GDM1 (cell line): ENCODE measurements at places on chromosomes 12 and 14.

DNA sequence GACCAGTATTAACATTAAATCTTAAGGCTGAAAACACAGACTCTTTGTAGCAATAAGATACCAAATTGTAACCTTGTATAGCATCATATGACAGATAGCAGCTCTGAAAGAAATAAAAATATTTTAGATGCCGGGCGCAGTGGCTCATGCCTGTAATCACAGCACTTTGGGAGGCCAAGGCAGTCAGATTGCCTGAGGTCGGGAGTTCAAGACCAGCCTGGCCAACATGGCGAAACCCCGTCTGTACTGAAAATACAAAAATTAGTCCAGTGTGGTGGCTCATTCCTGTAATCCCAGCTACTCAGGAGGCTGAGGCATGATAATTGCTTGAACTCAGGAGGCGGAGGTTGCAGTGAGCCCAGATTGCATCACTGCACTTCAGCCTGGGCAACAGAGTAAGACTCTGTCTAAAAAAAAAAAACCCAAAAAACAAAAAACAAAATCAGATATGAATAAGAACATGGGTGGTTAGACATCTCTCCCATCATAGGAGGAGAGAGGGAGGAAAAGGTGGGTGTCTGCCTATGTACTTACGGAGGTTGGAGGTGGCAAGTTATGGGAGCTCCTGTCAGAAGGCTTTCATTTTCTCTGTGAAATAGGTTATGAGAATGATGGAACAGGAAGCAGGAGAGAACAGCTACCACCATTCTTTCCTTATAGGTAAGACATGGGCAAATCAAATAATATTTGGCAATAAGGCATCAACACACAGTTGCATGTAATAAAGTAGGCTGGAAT lies 7.6 kb upstream of the HEBP1 start:
- no peak for DNase-seq

DNA sequence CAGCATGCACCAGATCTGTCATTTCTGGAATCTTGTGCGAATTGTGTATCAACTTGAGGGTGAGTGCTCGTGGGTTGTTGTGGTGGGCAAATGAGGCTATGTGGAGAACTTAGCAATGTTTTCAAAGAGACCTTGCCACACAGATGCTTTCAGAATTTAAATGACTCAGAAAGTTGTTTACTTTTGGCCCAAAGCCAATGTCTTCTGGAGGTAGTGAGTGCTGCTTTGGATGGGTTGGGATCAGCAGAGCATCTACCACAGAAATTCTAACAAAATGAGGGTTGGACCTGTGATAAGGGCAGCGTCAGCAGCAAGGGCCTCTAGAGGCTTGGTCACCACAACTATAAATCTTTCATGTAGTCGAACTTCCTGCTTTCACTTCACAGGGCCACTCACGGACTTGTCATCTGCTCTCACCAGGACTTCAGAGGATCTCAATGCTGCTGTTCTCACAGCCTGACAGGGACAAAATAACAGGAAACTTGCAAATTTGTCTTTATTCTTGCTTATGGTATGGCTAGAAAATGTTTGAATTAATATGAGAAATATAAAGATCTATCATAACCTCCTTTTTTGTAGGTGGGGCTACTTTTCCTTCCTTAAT lies 111.4 kb downstream of the DACT1 start:
- DNase-seq, result peak; percentile 72

GRCh38 chr12:10069976-10070375 lies 28.8 kb downstream of the CLEC1A start:
- no peak for DNase-seq

DNA sequence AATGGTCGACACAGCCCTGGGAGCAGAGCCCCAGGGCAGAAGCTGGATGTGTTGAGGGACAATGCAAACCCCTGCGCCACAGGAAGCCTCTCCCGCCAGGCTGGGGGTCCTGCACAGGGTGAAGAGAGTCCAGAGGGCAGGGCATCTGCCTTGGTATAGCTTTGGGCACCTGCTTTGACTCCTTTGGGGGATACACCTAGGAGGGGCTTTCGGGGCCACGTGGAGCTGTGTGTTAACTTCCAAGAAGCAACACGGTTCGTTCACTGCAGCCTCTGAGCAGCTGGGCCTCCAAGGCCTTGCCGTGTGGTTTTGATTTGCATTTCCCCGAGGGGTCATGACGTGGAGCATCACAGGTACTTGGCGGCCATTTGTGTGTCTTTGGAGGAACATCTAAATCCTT lies 5.8 kb upstream of the PUS1 start:
- no peak for DNase-seq

- no peak for DNase-seq
Observed at GRCh38 chr12:111138016-111138415, 217.6 kb upstream of the MYL2 start.

DNA sequence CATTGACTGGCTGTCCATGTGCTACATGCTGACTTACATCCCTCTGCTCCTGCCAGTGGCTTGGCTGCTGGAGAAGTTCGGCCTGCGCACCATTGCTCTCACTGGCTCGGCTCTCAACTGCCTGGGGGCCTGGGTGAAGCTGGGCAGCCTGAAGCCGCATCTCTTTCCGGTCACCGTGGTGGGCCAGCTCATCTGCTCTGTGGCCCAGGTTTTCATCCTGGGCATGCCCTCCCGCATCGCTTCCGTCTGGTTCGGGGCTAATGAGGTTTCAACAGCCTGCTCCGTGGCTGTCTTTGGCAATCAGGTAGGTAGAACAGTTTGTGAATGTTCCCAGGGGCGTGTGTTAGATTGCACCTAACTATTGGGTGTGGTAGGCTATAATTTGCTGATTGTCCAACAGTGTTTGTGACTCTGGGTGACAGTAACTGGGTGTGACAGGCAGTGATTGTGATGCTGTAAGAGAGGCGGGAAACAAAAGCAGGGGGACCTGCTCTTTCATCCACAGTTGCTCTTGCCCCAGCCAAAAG lies 981 bp downstream of the FLVCR2 start:
- no peak for DNase-seq

- no peak for DNase-seq
Observed at GRCh38 chr12:30820406-30820946, 65.7 kb upstream of the CAPRIN2 start.

DNA sequence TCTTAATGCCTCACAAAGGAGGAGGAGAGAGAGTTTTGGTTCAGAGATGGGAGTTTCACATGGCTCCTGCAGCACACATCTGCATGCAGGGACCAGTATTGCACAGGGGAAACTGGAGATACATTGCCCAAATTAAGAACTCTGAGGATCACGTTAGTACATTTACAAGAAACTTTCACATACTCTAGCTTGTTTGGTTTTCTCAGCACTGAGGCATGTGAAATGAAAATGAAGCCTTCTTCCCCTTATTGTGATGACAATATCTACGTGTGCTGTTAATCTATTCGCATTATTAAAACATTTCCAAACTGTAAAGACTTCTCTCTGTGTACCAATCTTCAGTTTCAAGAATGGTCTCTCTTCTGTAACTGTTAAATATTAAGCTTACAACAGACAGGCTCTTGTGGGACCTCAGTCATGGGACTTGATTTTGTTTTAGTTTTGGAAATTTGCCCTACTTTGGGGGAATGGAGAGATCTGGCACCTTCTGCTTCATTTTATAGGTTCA lies 124.7 kb downstream of the DAAM1 start:
- no peak for DNase-seq

DNA sequence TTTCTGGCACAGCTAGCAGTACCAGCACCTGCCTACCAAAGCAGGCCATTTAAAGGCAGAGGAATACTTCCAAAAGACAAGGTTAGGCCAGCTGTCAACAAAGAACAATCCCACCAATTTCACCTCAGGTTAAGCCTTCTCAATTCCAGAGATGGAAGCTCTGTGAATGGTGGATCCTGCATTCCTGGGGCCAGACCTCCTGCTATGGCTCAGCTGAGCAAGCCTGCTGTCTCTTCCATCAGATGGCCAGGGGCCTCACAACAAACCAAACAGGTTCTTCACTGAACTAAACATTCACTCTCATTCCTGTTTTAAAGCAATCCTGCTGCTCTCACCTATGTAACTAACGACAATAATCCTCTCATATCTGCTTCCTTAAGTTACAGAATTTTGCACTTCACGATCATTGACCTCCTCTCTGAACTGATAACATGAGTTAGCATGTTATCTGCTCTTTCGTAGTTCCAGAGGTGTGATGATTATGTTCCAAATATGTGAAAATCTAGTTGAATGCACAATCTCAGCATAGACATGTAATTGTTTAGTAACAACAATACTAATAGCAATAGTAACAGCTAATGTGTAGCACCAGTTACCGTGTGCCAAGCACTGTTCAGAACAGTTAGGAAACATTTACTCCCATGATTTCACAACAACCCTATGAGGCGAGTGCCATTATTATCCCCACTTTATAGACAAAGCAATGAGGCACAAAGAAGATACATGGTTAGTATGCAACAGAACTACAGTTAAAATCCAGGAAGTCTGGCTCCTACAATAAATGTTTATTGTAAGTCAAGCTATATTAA lies 73.2 kb downstream of the SLC2A13 start:
- DNase-seq, result no peak

DNA sequence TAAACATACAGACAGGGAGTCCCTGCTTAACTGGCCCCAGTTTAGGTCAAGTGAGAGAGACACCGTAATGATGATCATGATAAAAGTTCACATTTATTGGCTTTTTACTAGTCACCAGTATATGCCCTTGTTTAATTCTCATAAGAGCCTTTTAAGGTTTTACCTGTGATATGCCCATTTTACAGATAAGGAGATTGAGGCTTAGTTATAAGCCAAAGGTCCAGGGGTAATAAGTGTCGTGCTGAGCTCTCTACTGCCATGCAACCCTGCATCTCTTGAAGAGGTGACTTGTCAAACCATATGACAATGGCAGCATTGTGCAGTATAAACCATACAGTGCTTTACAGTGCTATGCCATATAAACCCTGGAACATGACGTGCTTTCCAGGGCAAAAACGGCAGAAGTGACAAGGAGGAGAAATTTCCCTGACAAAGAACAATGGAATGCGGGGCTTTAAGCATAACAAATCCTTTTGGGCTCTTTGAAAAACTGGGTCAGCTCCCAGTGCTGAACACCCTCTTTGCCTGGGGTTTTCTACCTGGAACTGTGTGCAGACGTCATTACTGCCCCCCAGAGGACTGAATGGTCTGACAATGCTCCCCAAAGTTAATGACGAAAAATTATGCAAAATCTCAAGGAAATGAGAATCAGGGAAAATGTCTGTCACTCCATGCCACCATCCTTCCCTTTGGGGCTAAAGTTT lies 59.7 kb upstream of the C14orf132 start:
- DNase-seq, result no peak

GRCh38 chr12:12696562-12697383 lies 790 bp upstream of the GPR19 start:
- DNase-seq, result peak; percentile 58

GRCh38 chr12:122799641-122800243 lies 25.4 kb downstream of the CCDC62 start:
- no peak for DNase-seq

DNA sequence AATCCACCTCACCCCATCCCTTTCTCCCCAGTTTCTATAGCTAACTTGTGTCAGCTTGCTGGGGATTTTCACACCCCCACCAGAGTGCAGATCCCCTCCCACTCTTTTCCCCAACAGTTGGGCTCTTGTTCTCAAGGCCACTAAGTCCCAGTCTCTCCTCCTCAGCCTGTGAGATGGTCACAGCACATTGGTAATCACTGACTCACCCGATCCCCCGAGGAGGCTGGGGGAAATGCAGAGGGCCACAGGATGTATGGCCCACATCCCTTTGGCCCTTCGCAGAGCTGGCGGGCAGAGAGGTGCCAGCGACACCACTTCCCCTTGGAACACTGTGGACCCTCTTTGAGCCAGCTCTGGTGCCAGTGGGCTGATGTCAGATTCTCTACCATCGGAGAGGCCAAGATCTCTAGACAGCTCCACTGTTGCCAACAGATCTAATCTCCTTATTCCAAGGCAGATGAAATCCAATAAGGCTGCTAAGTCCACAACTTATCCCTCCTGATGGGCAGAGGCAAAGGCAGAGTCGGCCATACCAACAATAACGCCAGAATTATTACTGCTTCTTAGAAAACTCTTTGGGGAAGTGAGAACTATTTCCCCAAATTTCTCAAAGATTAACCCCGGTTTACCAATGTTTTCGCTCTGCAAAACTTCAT lies 1.6 kb downstream of the FMNL3 start:
- DNase-seq, result peak; percentile 16

- DNase-seq, result no peak
Observed at GRCh38 chr14:55707365-55707804, 127.4 kb downstream of the KTN1 start.

- no peak for DNase-seq
Observed at GRCh38 chr14:20412411-20412810, 890 bp downstream of the TEP1 start.

GRCh38 chr12:63843254-63843720 lies 1.2 kb upstream of the SRGAP1 start:
- DNase-seq, result no peak

GRCh38 chr14:93957333-93957710 lies 19.0 kb downstream of the ASB2 start:
- no peak for DNase-seq

DNA sequence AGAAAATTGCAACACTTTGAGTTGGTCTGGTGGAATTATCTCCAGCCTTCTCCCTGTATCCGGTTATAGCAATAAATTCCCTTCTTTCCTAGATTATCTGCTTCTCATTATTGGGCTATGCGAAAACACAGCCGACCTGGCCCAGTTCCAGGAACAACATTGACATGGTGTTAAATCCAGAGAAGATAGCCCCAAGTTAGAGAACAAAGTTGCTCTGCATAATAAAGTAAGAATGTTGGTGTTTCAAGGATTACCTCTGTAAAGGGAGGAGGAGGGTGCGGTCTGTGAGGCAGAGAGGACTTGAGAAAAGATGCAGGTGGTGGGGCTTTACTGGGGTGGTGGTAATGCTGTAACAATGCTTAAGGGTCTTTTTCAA lies 12.1 kb downstream of the TCL1A start:
- no peak for DNase-seq

GRCh38 chr14:32068708-32069107 lies 8.4 kb upstream of the ARHGAP5 start:
- DNase-seq, result no peak

DNA sequence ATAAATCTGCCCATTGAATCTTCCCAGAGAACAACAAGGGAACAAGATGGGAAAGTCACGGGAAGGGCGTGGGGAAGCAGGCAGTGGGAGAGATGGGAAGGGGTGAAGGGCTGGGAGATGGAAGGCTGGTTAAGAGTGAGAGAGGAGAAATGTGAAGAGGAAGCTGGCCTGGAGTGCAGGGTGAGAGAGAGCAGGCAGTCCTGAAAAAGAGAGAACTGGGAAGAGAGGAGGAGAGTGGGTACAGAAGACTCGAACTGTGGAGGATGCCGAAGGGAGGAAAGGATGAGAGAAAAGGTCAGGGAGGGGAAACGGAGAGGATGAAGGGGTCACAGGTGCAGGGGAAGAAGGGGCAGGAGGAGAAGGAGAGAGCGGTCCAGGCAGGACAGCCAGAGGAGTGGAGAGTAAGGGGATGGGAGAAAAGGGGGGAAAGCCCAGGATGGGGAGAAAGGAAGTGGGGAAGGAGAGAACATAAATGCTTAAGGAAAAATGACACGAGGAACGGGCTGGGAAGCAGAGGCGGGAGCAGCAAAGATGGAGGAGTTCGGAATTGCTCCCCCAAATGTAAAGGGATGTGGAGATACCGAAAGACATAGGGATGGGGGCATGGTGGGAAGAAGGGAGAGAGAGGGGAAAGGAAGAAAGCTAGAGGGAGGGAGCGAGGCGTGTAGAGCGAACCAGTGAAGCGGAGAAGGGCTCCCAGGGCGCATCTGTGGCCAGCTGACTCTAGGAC lies 1.2 kb downstream of the PIANP start:
- no peak for DNase-seq
